Endothelial cell of umbilical vein (primary cell): ENCODE measurements at places on chromosomes 2 and 18. TPM values are rescaled to one million over a fixed set of nuclear protein-coding genes. Genes with fewer than 3 reads are reported as not detected.

WNT10A gene
- not detected in 2 replicates for total RNA-seq

INHBB gene
- total RNA-seq: 0.67 and 1.8 TPM in 2 replicates

STON1 gene
- total RNA-seq: 12.0 and 12.1 TPM in 2 replicates

KRTCAP3 gene
- 4.0 and 4.6 TPM in 2 replicates for total RNA-seq

VSNL1 gene
- not detected in 2 replicates for total RNA-seq

MPP4 gene
- total RNA-seq: 7.6 and 9.7 TPM in 2 replicates

IL1RL2 gene
- 0.21 TPM in 1 of 2 replicates, not detected in the other for total RNA-seq

GBX2 gene
- total RNA-seq: 3.6 TPM in 2 replicates

MYL12A gene
- total RNA-seq: 793 and 796 TPM in 2 replicates

SCYGR4 gene
- total RNA-seq: not detected in 2 replicates

RAB31 gene
- total RNA-seq: 27.9 and 30.5 TPM in 2 replicates

ARHGAP28 gene
- total RNA-seq: 21.0 and 23.4 TPM in 2 replicates

TRIM43 gene
- not detected in 2 replicates for total RNA-seq

B3GNT2 gene
- 17.8 and 21.2 TPM in 2 replicates for total RNA-seq

NYAP2 gene
- not detected in 2 replicates for total RNA-seq

HTR2B gene
- 0.55 and 0.93 TPM in 2 replicates for total RNA-seq

QPCT gene
- total RNA-seq: 12.8 and 14.3 TPM in 2 replicates

RAB6D gene
- total RNA-seq: not detected in 2 replicates

ABCG5 gene
- total RNA-seq: not detected in 2 replicates

RGPD4 gene
- total RNA-seq: 0.09 TPM in 1 of 2 replicates, not detected in the other

BOLL gene
- total RNA-seq: not detected in 2 replicates

TYW5 gene
- 8.5 and 8.9 TPM in 2 replicates for total RNA-seq

CD8B2 gene
- not detected in 2 replicates for total RNA-seq

AP1S3 gene
- 3.2 and 3.8 TPM in 2 replicates for total RNA-seq

MOGAT1 gene
- not detected in 2 replicates for total RNA-seq

ARHGAP15 gene
- not detected in 2 replicates for total RNA-seq

UGT1A10 gene
- not detected in 2 replicates for total RNA-seq

GPR35 gene
- total RNA-seq: 0.25 and 0.33 TPM in 2 replicates

OLA1 gene
- total RNA-seq: 93.9 and 99.6 TPM in 2 replicates

TUBA3E gene
- total RNA-seq: not detected in 2 replicates

UGT1A5 gene
- total RNA-seq: not detected in 2 replicates

CPLX4 gene
- total RNA-seq: not detected in 2 replicates

CCDC148 gene
- total RNA-seq: 0.69 TPM in 1 of 2 replicates, not detected in the other

ICA1L gene
- 3.7 and 4.1 TPM in 2 replicates for total RNA-seq

HMSD gene
- total RNA-seq: not detected in 2 replicates
